Posterior cingulate gyrus (tissue), 11 donors: ENCODE measurements at places on chromosomes 2 and 18.

GRCh38 chr2:152413228-152414030 lies 78.5 kb downstream of the FMNL2 start:
- DNase-seq: no peak

- no peak for DNase-seq
These were observed 199.1 kb downstream of the TRIB2 start for GRCh38 chr2:12915787-12916186.

- no peak for DNase-seq
These were observed 84.2 kb upstream of the ID2 start for GRCh38 chr2:8597559-8598225.

DNA sequence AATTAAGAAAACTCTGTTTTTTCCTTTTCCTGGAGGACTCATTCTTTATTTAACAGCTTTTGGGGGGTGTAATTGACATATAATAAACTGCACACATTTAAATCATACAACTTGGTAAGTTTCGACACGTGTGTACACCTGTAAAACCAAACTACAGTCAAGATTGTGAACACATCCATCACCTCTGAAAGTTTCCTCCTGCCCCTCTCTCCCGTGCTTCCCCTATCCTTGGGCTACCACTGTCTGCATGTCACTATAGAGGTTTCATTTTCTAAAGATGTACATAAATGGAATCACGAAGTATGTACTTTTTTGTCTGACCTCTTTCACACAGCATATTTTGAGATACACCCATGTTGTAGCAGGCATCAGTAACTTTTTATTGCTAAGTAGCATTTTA lies 100.0 kb downstream of the BIN1 start:
- DNase-seq: no peak

DNA sequence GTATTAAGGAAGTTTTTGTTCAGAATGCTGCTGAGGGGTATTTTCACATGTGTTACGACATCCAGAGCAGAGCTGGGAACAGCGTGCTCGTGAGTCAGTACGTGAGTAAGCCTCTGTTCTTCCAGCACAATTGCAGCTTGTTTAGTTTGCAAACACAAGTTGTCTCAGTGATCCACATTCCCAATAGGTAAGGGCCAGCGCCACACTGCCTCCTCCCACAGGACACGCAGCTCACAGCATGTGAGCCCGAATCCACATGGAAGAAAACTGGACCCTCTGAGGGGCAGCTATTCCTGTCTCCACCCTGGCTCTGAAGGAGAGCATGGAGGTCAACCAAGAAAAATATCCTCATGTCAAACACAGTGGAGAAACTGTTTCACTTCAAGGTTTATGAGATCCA lies 173.9 kb upstream of the PID1 start:
- DNase-seq: peak; percentile 65

DNA sequence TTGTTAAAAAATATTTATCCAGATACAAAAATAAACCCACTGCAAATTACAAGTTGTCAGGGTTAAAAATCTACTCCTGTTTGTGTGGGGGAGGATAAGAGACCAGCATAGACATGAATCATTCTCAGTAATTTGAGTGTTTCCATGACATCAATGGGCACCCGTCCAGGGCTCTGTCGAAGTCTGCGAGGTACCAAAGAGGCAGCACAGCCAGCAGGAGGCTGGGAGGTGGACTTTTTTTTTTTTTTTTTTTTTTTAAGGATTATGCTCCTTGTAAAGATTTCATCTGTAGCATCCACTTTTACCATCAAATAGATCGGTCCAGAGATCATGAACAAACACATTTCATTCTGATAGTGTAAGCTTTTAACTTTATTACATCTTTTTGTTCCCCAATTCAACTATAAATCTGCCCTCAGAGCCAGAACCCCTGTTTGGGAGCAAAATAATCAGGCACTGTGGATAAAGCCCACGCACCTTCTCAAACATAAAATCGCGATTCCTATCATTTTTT lies 182.0 kb downstream of the TCF4 start:
- DNase-seq: peak; percentile 80
